Lower lobe of right lung (tissue), 2 donors: ENCODE measurements at places on chromosomes 11 and 22. TPM values are rescaled to one million over a fixed set of nuclear protein-coding genes. Genes with fewer than 3 reads are reported as not detected.

GRCh38 chr11:133823211-133823610 is 22.1 kb downstream of the SPATA19 start:
- no peak for DNase-seq

GRCh38 chr11:587978-588380 is 11.7 kb downstream of the PHRF1 start:
- peak; percentile 77 for DNase-seq

- no peak for DNase-seq
These were observed 753.7 kb downstream of the NTM start for GRCh38 chr11:132123854-132124835.

The LIF gene
- total RNA-seq = 3.1 TPM

DNA sequence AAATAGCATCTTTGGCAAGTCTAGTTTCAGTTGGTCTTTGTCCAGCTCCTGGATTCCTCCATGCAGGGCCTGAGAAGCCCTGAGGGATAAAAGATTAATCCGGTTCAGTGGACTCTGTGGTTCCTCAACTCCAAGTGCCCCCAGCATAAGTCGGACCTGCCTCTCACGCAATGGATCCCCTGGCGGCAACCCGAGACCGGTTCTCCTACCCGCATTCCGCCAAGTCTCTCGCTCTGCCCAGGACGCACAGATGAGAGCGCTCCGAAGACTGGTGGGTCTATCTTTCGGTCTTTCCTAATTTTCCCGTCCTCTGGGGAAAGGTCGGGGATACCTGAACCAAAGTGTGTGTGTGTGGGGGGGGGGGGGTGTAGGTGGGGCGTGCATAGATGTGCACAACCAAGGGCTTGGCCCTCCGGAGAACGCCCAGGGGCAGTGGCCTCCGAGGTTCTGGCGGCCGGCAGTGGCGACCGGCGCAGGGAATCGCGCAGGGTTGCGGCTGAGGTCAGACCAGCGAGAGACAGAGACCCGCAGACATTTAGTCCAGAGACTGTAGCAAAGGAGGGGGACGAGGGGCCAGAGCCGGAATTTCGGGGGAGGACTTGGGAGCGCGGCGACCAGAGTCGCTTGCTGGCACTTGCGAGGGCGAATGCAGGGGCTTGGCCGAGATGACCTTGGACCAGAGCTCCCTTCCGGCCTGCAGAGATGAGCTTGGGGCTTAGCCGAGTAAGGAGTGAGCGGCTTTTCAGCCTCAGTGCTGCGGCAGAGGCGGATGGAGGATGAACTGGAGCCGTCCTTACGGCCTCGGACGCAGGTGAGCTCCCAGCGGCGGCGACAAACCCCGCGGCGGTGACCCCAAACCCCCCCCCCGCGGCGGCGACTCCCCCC is 712 bp upstream of the SLC2A11 start:
- DNase-seq = no peak

The RIMBP3C gene
- 0.47 TPM for total RNA-seq

The LRRC10B gene
- 6.4 TPM for total RNA-seq

- DNase-seq = no peak
These were observed 4.2 kb downstream of the HEPN1 start for GRCh38 chr11:124923296-124923695.

- DNase-seq = no peak
These were observed 39.3 kb upstream of the H19 start for GRCh38 chr11:2036863-2037486.
